T-helper 1 cell treated with Interleukin-12 subunit alpha and Interleukin-12 subunit beta and Interleukin-4 antibody, amounts not matched to agents 30 ng/mL and 1 ng/mL, for 36 hours (primary cell): ENCODE measurements at places on chromosomes 16 and 17. TPM values are rescaled to one million over a fixed set of nuclear protein-coding genes. Genes with fewer than 3 reads are reported as not detected.

DOC2A gene
- total RNA-seq, result not detected in 2 replicates

PERCC1 gene
- total RNA-seq, result not detected in 2 replicates

CTRB2 gene
- not detected in 2 replicates for total RNA-seq

SLC5A2 gene
- not detected in 2 replicates for total RNA-seq

STAT5B gene
- total RNA-seq, result 156 TPM in 2 replicates

TP53TG3D gene
- not detected in 2 replicates for total RNA-seq

ADGRG3 gene
- not detected in 2 replicates for total RNA-seq

METTL22 gene
- total RNA-seq, result 32.5 and 32.9 TPM in 2 replicates

TRPV3 gene
- total RNA-seq, result 0.20 and 0.37 TPM in 2 replicates

CHST6 gene
- not detected in 2 replicates for total RNA-seq

TMC5 gene
- total RNA-seq, result not detected in 2 replicates

CFAP97D1 gene
- not detected in 2 replicates for total RNA-seq

STARD3 gene
- 68.4 and 70.6 TPM in 2 replicates for total RNA-seq

SSTR5 gene
- total RNA-seq, result not detected in 2 replicates

CDH16 gene
- not detected in 2 replicates for total RNA-seq

CCL22 gene
- 0.63 and 0.71 TPM in 2 replicates for total RNA-seq

ARHGDIG gene
- total RNA-seq, result not detected in 2 replicates

TPSAB1 gene
- total RNA-seq, result not detected in 2 replicates

CLDN7 gene
- total RNA-seq, result 0.12 and 0.49 TPM in 2 replicates

CYBC1 gene
- 362 and 372 TPM in 2 replicates for total RNA-seq
